ENCODE measurements at places on chromosomes 5 and 9. TPM values are rescaled to one million over a fixed set of nuclear protein-coding genes. Genes with fewer than 3 reads are reported as not detected.
A peak's percentile ranks its signal among the peaks of the same experiment; 100 is the strongest.

DNA sequence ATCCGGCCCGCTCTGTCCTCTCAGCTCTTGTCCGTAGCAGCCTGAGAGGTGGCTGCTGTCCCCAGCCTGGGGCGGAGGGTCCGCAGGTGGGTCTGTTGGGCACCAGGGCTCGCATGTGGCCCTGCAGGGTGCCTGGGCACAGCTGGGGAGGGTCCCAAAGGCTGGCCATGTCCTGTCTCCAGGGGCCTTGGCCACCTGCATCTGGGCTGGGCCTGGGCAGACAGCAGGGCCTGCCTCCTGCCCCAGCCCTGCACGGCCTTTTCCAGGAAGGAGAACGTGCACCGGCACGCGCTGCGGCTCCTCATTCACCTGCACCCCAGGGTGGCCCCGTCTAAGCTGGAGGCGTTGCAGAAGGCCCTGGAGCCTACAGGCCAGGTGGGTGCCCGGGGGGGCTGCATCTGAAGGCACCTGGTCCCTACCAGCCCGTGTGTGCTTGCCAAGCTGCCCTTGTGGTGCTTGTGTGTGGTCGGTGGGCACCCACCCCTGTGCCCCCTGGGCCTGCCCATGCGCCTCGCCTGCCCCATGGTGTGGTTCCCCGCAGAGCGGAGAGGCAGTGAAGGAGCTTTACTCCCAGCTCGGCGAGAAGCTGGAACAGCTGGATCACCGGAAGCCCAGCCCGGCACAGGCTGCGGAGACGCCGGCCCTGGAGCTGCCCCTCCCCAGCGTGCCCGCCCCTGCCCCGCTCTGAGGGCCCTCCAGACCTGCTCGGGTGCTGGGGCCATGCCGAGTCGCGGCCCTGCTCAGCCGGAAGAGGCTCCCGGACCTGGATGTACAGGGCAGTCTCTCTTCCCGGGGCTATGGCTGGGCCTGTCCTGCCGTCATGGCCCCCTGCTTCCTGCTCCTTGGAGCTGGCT is 5.1 kb upstream of the TOR4A start:
- DNase-seq: no peak

DNA sequence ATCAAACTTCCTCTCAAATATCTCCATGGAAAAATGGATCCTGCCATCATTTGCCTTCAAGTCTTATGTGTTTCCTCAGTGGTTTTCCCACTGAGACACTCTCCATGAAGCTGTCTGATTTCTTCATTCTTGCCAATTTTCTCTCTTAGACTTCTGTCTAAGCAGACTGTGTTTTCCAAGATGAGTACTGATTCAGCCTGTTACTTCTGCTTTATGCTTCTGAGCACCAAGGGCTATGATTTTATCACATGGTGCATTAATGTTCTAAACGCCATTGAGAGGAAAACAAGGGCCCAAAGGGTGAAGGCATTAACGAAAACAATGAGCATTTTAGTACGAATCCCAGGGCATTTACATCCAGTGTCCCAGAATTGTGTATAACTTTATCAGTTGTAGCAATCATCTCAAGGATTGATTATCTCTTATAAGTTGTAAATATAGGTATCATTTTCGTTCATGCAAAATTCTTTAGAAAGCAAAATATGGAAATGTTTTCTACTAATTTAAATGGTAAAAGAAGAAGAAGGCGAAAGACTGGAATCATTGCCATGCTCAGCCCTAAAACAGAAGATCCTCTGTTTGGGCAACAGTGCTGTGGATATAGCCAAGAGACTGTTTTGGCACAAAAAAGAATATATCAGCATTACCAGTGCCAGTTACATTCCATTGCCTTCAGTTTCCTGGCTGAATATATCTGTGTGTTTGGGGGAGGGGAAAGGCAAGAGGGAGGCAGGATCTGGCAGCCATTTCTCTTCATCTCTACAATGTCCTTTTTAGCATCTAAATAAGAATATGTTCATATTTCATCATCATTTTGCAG is 537.6 kb downstream of the ANXA1 start:
- no peak for DNase-seq

- peak; percentile 64 for DNase-seq
Measured at GRCh38 chr5:113047234-113047633, 70.6 kb downstream of the DCP2 start.

GRCh38 chr5:179776411-179776938 is 17.3 kb upstream of the LTC4S start:
- peak; percentile 80 for DNase-seq

DNA sequence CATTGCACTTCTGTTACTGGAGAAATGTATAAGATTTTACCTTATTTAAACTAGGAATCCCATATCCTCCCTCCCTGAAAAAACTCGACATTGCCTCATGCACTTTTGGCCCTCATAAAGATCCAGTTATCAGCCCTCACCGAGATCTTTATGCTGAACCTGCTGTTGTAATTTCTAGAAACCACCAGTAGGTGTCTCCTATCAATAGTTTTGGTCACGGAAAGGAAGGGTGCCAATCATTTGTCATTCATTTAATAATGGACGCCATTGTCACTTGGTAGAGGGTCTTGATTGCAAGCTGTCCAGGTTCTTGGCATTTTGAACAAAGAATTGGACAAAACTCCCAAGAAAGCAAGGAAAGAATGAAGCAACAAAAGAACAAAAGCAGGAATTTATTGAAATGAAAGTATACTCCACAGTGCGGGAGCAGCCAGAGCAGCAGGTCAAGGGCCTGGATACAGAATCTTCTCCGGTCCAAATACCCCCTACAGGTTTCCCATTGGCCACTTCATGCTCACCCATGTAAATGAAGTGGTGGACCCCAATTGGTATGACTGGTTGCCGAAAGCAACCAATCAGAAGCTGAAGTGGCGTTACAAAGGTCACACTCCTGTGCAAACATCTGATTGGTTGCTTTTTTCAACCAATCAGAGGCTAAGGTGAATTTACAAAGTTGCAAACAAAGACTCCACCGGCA is 524.3 kb downstream of the PSAT1 start:
- peak; percentile 17 for DNase-seq

DNA sequence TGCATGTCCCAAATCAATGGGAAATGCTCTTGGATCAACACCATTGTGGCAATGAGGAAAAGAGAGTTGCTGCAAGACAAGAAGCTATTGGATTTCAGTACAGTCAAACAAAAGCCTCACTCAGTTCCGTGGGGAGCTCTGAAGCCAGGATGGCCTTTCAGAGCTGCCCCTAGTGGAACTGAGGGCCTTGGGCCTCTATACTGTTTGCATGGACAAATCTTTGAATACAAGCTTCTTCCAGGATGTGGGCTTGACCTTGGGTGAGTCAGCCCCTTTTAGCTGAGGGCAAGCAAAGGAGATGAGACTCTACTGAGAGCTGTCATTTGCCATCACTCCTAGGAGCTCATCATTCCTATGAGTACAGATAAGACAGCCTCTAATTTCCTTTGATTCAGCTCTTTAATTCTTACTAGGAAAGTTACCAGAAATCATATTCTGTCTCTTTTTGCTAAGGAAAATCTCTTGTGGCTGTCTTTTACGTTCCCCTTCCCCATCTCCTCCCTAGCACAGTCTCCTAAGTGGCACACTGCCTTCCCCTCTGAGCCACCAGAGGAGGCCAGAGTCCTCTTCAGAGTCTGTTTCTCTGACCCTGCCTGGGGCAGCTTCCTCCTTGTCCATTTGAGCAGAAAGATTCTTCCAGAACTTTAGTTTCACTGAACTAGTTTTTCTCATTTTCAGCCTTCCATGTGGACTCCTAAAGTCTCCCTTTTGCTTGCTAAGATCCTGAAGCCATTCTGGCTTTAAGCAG is 168.8 kb upstream of the POC5 start:
- no peak for DNase-seq

DNA sequence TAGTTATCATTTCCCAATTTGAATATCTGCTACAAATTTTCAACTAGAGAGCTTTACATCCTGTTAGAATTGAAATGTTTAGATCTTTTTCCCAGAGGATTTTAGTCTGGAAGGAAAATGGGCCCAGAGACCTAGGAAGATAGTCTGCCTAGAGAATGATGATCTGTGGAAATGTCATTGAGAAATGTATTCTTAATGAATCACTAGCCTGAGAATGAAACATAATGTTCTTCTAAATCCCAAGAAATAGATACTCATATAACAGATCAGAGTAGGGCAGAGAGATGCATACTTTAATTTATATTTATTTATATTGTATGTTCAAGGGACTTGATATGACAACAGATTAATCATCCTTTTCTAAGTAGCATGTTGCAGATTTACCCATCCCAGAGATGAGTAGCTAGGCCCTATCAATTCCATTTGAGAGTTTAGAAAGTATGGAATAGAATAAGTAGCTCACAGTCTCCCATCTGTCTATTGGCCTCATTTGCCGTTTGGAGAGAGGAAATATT is 25.1 kb upstream of the SLC44A1 start:
- no peak for DNase-seq

GRCh38 chr9:87816036-87816435 is 66.6 kb upstream of the SPATA31E1 start:
- DNase-seq: no peak

The C8G gene
- not detected for polyA plus RNA-seq

- no peak for DNase-seq
Measured at GRCh38 chr9:131722255-131722654, 17.6 kb downstream of the RAPGEF1 start.

The ACOT12 gene
- not detected for polyA plus RNA-seq

GRCh38 chr5:59769832-59770231 is 123.7 kb downstream of the PDE4D start:
- DNase-seq: no peak

DNA sequence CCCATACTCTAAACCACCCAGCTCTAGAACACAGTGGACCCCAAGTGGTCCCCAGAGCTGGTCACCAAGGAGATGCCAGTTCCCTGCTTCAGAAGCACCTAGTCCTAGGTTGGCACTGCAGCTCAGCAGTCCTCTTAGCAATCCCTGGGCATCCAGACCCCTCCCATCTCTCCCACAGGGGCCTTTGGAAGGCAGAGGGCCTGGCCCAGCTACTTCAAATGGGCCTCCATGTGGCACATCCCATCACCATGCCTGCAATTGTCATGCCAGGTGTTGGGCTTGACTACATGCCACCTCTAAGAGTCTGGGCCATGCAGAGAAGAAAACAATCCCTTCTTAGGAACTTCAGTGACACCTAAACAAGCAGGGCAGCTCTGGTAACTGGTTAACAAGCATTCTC is 14.1 kb downstream of the MACROH2A1 start:
- no peak for DNase-seq

DNA sequence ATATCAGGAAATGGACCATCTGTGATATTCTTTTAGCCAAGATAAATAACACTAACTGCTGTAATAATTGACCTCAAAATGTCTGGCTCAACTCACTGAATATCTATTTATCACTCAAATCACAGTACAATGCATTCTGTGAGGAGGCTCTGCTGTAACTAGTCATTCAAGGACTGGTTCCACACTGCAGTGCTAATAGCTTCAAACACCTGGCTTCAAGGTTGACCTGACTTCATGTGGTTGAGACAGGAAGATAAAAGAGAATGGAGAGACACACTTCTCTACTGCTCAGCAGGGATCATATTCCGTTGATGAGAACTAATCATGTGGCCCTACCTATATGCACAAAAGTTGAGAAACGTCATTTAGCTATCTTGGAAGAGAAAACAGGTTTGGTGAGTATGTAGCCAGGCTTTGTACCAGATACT is 3.4 kb upstream of the RHOBTB3 start:
- DNase-seq: no peak

The OBP2B gene
- polyA plus RNA-seq: not detected

- no peak for DNase-seq
Measured at GRCh38 chr9:110821064-110821463, 152.5 kb downstream of the MUSK start.

The TMOD1 gene
- 0.81 TPM for polyA plus RNA-seq

The CCNJL gene
- polyA plus RNA-seq: not detected

All from CD14-positive monocyte (primary cell).